Activated CD4-positive, alpha-beta memory T cell treated with anti-CD3 and anti-CD28 coated beads for 36 hours (primary cell): ENCODE measurements at places on chromosomes 1 and 21.

DNA sequence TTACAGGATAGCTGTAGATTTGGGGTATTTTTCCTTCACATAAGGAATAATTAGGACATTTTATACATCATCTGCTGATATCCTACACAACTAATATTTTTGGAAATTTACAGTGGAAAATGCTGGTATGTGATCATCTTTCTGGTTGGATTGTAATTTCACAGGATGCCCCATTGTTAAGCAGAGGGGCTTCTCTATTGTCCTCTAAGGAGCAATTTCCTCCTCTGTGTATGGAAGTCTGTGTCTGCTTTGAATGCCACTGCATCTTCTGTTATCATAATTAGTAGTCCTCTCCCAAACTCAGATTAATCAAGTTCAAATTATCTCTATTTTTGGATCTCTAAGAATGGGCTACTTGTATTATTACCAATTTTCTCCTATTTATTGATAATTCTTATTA lies 988.1 kb upstream of the B3GALT2 start:
- no peaks in the 10 kb centered on the region for H3K36me3 ChIP-seq
- DNase-seq, result no peak
- H3K4me1 ChIP-seq, result no peaks in the 10 kb centered on the region
- H3K4me3 ChIP-seq, result no peak overlapping the region

- no peaks in the 10 kb centered on the region for H3K36me3 ChIP-seq
- H3K4me1 ChIP-seq, result peaks cover 10% of the 10 kb centered on the region
- H3K27me3 ChIP-seq, result peaks cover 3% of the 10 kb centered on the region
- H3K27ac ChIP-seq, result no peak overlapping the region
- no peak for DNase-seq
- H3K4me3 ChIP-seq, result no peak overlapping the region
These were observed 12.6 kb downstream of the RIMKLA start for GRCh38 chr1:42392967-42393848.

GRCh38 chr1:79741720-79742421 lies 735.3 kb upstream of the ADGRL4 start:
- H3K36me3 ChIP-seq, result no peaks in the 10 kb centered on the region
- H3K27ac ChIP-seq, result no peak overlapping the region
- H3K4me3 ChIP-seq, result no peak overlapping the region
- DNase-seq, result no peak
- H3K27me3 ChIP-seq, result no peaks in the 10 kb centered on the region
- no peaks in the 10 kb centered on the region for H3K4me1 ChIP-seq

DNA sequence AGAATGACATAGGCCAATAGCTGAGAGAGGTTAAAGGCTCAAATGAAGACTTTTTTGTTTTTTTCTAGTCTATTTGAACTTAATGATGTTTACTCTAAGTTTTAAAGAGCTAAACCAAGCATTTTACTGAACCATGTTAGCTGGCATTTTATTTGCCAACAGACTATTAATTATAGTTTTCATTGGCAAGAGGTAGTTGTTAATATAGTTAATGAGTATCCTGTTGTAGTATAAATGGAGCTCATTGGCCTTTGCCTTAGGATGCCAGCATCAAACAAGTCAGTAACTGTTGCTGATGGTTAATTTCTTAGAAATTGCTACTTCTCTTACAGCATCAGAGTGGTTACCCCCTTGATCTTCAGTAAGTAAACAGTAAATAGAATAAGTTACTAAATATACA lies 339.0 kb upstream of the B3GALT2 start:
- no peaks in the 10 kb centered on the region for H3K27me3 ChIP-seq
- no peaks in the 10 kb centered on the region for H3K36me3 ChIP-seq
- H3K4me1 ChIP-seq, result peaks cover 3% of the 10 kb centered on the region
- H3K27ac ChIP-seq, result no peak overlapping the region
- no peak overlapping the region for H3K4me3 ChIP-seq

DNA sequence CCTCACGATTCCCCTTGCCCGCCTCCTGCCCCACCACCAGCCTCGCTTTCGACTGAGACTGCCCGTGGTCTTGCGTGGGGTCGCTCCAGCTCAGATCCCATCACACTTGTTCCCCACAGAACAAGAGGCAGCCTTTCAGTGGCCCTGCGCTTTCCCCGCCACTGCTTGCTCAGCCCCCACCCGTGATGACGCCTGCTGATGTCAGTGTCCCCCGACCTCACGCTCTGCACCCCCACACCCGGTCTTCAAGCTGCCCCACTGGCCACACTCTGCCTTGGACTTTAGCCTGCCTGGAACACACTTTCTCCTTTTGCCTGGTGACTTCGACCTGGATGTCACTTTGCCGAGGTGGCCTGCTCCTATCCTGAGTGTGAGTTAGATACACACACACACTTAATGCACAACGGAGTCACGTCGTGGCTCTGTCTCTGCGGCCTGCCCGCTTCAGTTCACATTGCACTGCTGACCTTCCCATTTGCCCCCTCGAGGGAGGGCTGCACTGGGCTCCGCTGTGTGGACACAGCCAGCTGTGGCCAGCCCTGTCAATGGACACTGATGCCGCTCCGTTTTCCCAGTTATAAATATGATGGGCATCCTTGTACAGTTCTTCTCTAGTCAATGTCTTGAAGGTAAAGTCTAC lies 13.0 kb downstream of the AGPAT3 start:
- no peak overlapping the region for H3K4me3 ChIP-seq
- H3K4me1 ChIP-seq, result peaks cover 61% of the 10 kb centered on the region
- no peak for DNase-seq
- peaks cover 16% of the 10 kb centered on the region for H3K36me3 ChIP-seq
- H3K27me3 ChIP-seq, result no peaks in the 10 kb centered on the region

- no peak for DNase-seq
- no peak overlapping the region for H3K4me3 ChIP-seq
- no peaks in the 10 kb centered on the region for H3K4me1 ChIP-seq
- no peak overlapping the region for H3K27ac ChIP-seq
- no peaks in the 10 kb centered on the region for H3K27me3 ChIP-seq
- H3K36me3 ChIP-seq, result no peaks in the 10 kb centered on the region
These were observed 57.3 kb upstream of the BCAR3 start for GRCh38 chr1:93738926-93739325.

DNA sequence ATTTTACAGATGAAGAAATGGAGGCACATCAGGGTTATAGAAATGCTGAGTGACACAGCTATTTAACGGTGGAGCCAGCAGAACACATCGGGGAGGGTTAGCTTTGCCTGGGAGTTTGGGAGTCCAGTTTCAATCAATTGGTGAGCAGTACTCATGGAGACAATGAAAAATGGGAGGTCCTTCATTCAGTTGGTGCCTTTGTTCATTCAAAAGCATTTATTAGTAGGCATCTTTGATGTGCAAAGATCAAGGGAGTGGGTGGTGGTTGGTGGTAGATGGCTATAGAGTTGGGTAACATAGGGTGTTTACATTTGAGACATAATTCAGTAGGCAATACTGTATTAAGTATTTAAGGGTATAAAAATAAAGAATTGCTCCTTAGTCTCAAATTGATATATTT lies 183.7 kb upstream of the LMO4 start:
- H3K36me3 ChIP-seq, result no peaks in the 10 kb centered on the region
- no peak overlapping the region for H3K27ac ChIP-seq
- peaks cover 24% of the 10 kb centered on the region for H3K27me3 ChIP-seq
- no peak for DNase-seq
- H3K4me3 ChIP-seq, result no peak overlapping the region
- no peaks in the 10 kb centered on the region for H3K4me1 ChIP-seq

DNA sequence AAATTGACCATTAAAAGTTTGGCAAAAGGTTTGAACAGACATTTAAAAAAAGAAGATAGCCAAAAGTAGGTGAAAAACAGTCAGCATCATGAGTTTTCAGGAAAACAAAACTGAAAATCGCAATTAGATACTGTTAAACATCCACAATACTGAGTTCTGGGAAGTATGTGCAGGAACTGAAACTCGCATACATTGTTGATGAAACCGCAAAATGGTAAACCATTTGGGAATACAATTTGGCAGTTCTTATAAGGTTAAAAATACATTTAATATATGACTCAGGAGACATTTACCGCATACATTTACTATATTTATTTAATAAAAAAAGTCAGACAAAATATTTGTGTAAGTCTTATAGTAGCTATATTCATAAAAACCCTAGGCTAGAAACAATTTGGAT lies 393.2 kb downstream of the COL11A1 start:
- no peak for DNase-seq
- no peaks in the 10 kb centered on the region for H3K4me1 ChIP-seq
- H3K36me3 ChIP-seq, result no peaks in the 10 kb centered on the region
- H3K4me3 ChIP-seq, result no peak overlapping the region
- H3K27ac ChIP-seq, result no peak overlapping the region
- no peaks in the 10 kb centered on the region for H3K27me3 ChIP-seq

- no peaks in the 10 kb centered on the region for H3K27me3 ChIP-seq
- DNase-seq, result no peak
- no peak overlapping the region for H3K4me3 ChIP-seq
- no peaks in the 10 kb centered on the region for H3K36me3 ChIP-seq
- H3K27ac ChIP-seq, result no peak overlapping the region
These were observed 17.5 kb upstream of the PRKAA2 start for GRCh38 chr1:56627636-56628039.

DNA sequence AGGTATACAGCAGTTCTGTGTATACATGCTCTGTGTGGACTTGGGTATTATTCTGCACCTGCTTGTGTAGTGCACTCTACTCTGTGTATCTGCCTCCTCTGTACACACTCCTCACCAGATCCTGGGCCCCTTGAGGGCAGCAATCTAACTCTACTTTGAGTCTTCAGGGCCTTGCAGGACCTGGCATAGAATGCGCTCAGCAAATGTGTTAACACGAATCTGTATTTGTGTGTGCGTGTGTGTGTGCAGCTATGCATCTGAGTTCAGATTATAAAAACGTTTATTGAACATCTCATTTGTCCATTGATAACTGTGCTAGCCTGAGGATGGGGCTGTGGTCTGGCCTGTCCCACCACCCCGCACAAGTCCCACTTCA lies 3.9 kb upstream of the MEF2D start:
- peak; percentile 58 for DNase-seq
- H3K36me3 ChIP-seq, result no peaks in the 10 kb centered on the region
- H3K4me3 ChIP-seq, result peak overlapping the region; percentile 73
- no peaks in the 10 kb centered on the region for H3K27me3 ChIP-seq

DNA sequence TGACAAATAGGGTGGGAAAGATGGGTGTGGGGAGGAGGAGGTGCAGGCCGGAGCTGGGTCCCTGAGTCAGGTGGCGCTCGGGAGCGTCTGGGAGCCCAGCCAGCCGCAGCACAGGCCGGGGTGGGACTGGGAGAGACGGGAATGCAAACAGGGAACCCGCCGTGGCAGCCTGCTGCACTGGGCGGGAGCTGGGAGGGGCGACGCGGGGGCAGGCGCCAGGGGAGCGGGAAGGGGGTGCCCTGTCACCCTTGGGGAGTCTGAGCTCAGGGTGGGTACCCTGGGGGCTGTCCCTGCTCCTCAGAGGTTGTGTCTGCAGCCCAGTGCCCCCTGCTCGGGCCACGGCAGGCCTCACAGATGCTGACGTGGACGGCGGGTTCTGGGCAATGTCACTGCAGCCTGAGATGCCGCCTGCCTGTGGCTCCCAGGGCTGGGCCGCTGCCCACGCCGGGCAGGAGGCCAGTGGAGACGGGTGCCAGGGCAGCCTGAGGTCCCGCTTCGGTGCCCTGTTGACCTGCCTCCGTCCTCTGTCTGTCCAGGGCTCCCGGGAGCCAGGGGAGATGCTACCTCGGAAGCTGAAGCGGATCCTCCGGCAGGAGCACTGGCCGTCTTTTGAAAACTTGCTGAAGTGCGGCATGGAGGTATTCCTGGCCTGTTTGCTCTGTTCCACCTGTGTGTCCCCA lies 16.6 kb upstream of the LRRC3 start:
- H3K36me3 ChIP-seq, result no peaks in the 10 kb centered on the region
- H3K4me1 ChIP-seq, result no peaks in the 10 kb centered on the region
- H3K27ac ChIP-seq, result no peak overlapping the region
- DNase-seq, result no peak
- H3K4me3 ChIP-seq, result no peak overlapping the region
- H3K27me3 ChIP-seq, result no peaks in the 10 kb centered on the region

DNA sequence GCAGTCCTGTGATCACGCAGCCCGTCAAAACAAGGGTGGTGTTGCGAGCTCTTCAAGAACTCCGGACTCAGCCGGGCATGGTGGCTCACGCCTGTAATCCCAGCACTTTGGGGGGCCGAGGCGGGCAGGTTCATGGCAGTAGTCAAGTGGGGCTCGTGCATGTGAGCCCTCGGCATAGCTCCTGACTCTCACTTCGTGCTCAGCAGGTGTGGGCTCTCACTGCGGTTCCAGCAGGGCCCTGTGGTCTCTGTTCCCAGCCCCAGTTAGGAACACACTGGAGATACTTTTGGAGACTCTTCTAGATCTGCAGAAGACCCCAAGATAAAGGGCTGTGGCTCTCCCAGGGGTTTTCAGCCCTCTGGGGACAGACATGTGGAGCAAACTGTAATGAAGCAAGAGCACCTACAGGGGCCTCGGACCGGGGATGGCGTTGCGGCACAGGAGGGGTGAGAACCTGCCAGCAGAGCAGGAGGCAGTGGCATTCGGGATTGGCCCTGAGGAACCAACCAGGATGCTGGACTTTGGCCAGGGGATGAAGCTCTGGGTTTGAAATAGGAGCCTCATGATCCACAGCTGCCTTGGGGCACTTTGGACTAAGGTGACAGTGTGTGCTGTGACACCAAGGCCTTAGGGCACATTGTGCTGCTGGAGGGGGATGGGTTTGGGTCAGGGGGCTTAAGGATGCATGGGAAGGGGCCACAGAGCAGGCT lies 443.2 kb downstream of the CAMTA1 start:
- DNase-seq, result no peak
- H3K27me3 ChIP-seq, result peaks cover 2% of the 10 kb centered on the region
- no peaks in the 10 kb centered on the region for H3K4me1 ChIP-seq
- no peak overlapping the region for H3K27ac ChIP-seq

- H3K36me3 ChIP-seq, result no peaks in the 10 kb centered on the region
- H3K27me3 ChIP-seq, result no peaks in the 10 kb centered on the region
- no peak overlapping the region for H3K4me3 ChIP-seq
- H3K27ac ChIP-seq, result no peak overlapping the region
These were observed 469.8 kb upstream of the ZP4 start for GRCh38 chr1:238360474-238360873.

DNA sequence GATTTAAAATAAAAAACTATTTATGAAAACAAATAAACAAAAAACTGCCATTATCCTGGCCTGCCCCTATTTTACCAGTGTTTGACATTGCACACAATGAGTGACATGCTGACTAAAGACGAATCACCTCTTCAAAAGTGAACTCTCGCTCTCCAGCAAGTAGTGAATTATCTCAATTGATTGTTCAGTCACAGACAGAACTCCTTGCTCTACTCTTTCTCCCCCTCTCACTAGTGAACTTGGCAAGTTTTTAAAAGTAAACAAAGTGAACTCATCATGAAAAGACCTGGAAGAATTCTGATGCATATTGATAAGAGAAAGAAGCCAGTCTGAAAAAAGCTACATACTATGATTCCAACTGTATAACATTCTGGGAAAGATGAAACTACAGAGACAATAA lies 4.7 kb upstream of the C1orf52 start:
- H3K4me3 ChIP-seq, result no peak overlapping the region
- no peaks in the 10 kb centered on the region for H3K27me3 ChIP-seq
- DNase-seq, result no peak
- no peak overlapping the region for H3K27ac ChIP-seq
- H3K36me3 ChIP-seq, result peaks cover 21% of the 10 kb centered on the region

DNA sequence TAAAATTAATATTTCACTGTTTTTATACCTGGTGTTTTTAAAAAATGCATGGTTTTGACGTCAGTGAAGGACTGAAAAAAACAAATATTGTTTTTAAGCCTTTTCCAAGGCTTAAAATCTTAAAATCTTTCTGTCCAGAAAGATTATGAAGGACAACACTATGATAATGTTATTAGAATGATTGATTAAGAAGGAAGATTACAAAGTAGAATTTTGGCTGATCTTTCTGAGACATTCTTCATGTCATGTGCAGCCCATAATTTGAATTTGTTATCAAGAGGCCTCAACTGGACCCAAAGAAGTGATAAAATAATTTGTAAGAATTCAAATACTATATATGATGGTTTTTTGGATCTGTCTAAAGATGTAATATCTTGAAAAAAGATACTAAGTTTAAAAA lies 584.4 kb upstream of the CXADR start:
- H3K36me3 ChIP-seq, result no peaks in the 10 kb centered on the region
- DNase-seq, result no peak
- no peak overlapping the region for H3K4me3 ChIP-seq
- no peak overlapping the region for H3K27ac ChIP-seq
